Stimulated activated CD4-positive, alpha-beta T cell treated with anti-CD3 and anti-CD28 coated beads, Interleukin-1b, Interleukin-23, amount 100 ng/mL, for 4 hours (primary cell): ENCODE measurements at places on chromosomes 6 and 20.

GRCh38 chr6:43812850-43813578, 43.0 kb downstream of the VEGFA start:
- no peak for DNase-seq

GRCh38 chr6:1586861-1587450, 22.8 kb upstream of the FOXC1 start:
- DNase-seq = no peak

- no peak for DNase-seq
These were observed 258.6 kb downstream of the FNDC1 start for GRCh38 chr6:159427771-159428170.

- DNase-seq = no peak
These were observed 373.0 kb downstream of the ZFAND3 start for GRCh38 chr6:38192487-38192886.

- no peak for DNase-seq
These were observed 485.6 kb upstream of the SYNCRIP start for GRCh38 chr6:86128130-86128814.
